Stimulated activated naive CD4-positive, alpha-beta T cell treated with Interleukin-2 at 50 U/mL for 16 hours (primary cell): ENCODE measurements at places on chromosomes 16 and 17.

DNA sequence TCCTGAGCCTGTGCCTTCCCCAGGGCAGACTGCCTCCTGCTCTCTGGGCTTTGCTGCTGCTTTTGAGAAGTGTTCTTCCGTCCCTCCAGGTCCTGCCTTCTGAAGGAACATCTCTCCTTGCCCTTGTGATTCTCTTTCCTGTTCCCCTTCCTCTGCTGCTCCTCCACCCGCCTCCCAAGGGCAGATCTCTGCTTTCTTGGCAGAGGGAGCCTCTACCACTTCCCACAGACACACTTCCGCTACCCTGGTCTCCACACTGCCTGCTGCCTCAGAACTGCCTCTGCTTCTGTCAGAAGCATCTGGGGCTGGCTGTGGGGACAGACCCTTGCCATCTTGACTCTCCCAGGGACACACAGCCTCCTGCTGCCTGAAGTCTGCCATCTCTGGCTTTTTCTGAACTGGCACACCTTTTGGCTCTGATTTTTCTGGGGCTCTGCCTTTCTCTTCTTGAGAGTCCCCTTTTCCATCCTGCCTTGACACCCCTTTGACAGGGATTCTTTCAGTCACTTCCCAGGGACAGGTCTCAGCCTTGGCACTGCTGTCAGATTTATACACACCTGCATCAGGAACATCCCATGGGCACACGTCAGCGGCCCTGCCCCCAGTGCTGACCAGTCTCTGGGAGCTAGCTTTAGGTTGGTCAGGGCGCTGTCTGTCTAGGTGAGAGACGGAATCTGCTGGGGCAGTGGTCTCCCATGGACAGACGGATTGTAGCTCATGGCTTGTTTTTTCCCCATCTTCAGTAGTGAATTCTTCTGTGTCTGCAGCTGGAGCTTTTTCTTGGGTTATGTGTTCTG lies 16.6 kb downstream of the GPR179 start:
- no peak for DNase-seq

DNA sequence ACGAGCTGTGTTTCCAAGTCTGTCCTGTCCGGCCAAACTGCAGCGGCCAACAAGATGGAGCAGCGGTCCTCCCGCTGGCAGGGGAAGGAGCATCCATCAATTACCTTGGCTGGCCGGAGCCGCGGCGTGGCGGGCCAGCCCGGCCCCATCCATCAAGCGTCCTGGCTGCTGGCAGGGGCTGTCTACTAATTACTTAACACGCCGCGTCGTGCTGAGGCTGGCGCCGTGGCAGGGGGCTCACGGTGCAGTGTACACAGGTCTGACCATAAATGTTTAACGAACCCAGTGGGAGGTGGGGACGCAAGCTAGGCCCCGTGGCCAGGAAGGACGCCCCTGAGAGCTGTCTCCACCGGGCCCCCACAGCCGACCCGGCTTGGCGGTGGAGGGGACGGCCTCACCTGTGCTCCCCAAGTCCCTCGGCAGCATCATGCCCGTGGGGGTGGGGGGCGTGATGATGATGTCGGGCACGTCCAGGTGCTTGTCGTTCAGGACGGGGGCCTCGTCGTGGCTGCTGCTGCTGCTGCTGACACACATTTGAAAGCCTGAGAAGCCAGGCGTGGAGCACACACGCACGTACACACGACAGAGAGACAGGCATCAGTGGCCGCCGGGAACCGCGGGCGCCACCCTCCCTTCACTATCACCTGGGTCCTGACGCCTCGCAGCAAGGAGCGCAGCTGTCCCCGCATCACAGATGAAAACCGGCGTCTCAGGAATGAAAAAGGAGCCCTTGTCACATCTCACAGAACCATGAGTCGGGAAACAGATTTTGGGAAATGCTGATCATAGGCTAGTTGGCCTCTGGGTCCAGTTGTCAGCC lies 21.2 kb upstream of the GINS2 start:
- DNase-seq, result no peak

- DNase-seq, result no peak
These were observed 238.0 kb upstream of the CIBAR2 start for GRCh38 chr16:85350146-85350728.

DNA sequence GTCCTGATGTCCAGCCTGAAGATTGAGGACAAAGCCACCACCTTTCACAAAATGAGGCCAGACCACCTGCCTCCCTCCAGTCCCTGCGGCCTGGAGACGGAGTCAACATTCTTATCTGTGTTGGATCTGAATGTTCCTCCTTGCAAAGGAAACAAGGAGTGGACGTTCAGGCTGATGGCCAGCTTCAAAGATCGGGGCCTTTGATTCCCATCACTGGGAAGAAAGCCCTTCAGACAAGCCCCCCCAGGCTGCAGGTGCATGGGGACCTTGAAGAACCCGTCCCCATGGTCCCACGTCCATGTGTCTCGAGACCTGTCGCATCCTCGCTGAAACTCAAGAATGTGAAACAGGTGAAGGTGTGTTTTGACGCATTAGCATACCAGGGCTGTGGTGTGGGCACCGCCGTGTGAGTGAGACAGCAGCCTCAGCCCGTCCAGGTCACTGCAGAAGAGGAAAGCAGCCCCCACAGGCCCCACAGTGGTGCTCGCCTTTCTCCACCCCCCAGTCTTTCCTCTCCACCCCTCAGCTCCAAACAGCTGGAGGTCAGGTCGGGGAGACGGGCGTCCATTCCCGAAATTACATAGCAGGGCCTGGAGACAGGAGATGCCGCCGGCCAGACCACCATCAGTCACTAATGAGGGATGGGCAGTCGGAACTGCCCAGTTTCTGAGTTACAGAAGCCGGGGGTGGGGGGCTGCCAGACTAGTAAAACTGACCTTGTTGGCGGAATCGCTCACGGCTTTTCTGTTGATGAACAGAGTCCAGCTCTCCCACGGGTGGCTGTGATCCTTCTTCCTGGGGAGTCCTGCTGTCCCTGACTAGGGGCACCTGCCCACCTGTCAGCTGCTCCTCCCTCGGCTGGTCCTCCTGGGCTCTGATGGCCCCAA lies 877 bp upstream of the CSNK1D start:
- DNase-seq, result no peak

- DNase-seq, result no peak
These were observed 16.5 kb upstream of the CMTM4 start for GRCh38 chr16:66713076-66713475.
